ENCODE measurements at places on chromosomes 4 and X.

DNA sequence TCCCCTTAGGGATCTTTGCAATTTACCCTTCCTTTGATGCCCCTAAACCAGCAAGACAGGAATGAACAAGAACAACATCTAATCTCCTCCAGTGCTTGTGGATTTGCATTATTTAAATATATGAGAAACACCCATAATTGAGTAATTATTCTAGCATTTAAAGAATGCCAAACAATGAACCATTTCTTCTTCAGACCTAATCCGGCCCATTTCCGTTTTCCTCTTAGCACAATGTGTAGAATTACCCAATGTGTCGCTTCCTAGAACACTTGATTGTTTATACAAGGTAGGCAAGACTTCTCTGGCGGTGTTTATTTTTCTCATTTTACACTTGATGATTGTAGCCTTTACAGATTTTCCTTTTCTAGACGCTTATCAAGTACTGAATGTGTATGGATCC is 43.5 kb downstream of the CLDN34 start:
- no peak for DNase-seq

GRCh38 chr4:139763672-139764071 is 98.1 kb downstream of the MGST2 start:
- peak; percentile 73 for DNase-seq

- no peak for DNase-seq
Measured at GRCh38 chr4:166274136-166274761, 401.2 kb downstream of the TLL1 start.

DNA sequence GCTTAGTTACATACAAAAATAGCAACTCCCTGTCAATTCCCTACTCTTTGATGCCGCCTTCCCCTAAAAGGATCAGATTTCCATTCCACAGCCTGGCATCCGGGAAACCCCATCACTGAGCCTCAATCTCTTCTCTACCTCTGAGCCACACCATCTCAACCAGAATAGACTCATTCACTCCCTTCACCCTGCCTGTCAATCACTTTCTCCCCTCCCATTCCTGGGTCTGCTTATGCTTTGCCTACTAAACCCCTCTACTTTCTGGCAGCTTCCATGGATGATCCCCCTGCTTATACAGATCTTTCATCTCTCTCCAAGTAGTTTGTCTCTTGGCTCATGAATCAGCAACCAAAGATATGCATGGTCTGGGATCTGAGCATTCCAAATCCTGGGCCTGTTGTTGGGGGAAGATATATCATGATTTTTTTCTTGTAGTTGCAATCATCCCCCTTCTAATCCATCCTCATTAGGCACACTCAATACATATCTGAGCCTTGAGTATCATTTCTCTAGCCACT is 2.6 kb downstream of the AMER1 start:
- no peak for DNase-seq

- no peak for DNase-seq
Measured at GRCh38 chrX:56728752-56729151, 291 bp upstream of the NBDY start.

DNA sequence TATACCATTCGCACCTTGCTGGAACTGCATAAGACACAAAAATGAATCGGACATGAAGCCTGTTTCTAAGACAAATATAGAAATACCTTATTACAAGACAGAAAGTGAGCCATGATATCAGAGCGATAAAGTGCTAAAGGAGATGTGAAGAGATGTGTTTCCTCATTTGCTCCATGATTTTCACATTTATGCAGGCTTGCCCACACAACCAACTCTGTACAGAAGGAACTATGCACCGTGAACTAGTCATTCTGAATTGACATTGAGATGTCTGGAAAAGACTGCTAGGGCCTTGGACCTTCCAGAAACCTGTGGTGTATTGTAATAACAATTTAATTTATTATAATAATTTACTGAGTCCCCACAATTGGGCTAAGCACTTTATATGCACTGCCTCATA is 38.6 kb upstream of the TXK start:
- DNase-seq: no peak

DNA sequence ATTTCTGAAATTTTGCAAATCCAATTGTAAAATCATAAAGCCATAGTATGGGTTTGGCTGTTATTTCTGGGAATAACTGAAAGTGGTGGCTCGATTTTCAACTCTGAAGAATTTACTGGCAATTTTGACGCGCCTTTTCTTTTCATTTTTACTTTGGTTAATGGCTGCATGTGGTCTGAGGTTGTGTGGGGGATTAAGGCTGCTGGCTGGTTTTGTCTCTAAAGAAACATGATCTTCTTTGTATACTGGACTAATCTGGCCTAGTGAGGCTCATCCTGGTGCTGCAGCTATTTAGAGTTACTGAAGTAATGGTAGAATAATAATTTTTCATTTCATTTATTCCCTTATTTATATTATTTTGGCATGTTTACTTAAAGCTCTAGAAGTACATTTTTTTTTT is 164.0 kb downstream of the RNF150 start:
- no peak for DNase-seq

DNA sequence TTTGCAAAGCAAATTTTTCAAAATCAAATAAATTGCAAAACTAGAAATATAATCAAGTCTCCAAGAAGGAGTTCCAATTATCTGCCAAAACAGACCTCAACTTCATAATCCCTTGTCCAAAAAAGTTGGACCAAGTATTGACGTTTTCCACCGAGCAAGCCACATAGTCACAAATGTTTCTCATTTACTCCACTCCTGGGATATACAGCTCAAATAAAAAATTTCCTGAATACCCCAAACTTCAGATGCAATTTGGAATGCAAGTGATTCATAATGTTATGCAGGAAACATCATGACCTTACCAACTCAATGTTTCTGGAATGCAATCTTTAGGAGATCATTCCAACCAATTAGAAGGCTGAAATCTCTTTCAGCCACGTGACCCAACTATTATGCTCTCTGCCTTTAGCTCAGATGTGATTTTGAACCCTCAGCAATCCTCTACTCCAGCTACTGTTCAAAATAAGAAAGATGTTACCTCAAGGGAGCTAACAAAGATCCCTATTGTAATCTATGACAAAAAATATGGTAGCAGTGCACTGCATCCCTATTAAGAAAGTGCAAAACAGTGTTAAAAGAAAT is 72.4 kb downstream of the PRDM5 start:
- DNase-seq: no peak

DNA sequence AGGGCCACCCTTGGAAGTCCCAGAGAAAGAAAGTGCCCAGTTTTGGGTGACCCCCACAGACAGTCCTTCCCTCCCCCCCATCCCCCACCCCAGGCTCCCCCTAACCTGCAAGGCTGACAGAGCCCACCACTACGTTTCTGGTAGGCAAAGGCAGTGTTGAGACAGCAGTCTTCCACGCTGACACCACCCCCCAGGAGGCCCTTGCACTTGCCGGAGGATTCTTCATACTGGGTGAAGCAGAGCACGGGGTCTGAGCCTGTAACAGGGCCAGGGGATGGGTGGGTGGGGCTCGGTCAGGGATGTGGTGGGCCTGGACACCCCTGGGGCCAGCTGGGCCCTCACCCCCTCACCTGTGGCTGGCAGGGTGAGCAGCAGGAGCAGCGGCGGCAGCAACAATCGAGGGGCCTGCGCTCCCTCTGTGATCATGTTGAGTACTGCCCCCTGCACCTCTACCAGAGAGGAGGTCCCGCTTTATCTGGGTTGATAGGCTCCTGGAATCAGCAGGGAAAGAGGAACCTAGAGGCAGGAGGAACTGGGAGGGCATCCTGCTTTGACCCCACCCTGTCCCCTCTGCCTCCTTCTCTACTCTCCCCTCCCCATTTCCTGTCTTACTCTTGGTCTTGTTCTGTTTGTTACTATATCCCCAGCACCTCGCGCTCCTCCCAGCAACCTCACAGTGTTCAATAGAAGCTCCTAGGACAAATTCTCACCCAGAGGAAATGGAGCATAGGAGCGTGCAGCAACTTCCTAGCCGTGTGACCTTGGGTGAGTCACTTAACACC is at the start of gene CFP:
CFP (minus strand) TSS at position 512 of the 782 bp plus-strand sequence; CDS start at position 426, 86 bp downstream.
- no peak for DNase-seq

- DNase-seq: no peak
Measured at GRCh38 chr4:46185766-46186165, 61.9 kb upstream of the GABRG1 start.

DNA sequence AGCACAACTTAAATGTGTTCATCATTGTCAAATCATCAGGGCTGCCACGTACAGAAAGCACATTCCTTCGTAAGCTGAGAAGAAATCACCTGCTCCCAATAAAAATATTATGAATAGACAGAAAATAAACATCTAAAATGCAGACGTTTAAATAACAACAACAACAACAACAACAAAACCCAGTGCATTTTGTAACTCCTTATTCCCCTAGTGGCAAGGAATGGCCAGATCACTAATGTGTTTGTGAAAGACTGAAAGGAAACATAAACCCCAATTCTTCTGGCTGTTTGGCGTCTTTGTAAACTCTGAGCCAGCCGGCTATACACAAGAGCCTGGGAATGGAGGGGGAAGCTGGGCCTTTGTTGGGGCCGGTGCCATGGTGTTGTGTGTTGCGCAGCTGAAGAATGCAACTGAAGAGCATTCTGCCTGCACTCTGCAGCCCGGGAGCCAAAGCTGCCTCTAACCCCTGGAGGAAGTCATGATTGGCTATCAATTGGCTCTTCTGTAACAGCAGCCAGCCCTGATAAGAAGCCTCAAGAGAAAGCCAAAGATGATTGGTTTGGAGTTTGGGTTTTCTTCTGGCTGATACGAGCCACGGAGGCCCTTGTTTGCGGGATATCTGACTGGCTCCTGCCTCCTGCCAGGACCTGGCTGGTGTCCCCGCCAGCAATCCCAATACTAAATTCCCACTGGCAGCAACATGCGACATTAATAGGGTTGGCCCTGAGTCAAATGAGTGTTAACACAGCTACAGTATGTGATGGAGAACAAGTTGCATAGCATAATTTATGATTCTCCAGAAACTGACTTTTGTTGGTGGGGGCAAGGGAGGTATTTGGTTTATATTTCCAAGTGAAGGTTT is 89.7 kb upstream of the TFDP3 start:
- no peak for DNase-seq

DNA sequence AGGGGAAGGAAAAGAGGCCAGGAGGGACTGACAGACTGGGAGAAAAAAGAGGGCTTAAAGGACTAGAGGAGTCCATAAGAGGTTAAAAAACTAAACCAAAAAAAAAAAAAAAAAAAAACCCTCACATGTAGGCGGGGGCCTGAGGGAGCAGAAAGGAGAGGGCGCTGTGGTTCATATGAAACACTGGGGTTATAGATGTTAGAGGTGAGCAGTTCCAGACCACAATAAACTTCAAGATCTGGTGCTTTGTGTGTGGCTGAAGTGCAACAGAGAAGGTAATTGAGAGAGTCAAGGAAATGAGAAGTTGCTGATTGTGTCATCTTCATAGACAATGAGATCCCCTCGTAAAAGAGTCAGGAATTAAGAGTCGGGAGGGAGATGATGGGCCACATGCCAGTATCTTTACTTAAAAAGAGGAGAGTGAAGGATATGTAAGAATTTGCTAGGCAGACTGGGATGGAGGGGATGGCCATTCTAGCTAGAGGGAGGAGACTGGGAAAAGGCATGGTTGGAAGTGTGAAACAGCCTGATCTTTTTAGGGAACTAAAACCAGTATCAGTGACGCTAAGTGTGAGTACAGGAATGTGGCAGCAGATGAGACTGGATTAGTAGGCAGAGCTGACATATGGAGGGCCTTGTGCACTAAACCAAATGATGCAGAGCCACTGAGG is 18.4 kb upstream of the OGT start:
- DNase-seq: no peak

- DNase-seq: no peak
Measured at GRCh38 chr4:83618431-83618830, 82.5 kb downstream of the GPAT3 start.

DNA sequence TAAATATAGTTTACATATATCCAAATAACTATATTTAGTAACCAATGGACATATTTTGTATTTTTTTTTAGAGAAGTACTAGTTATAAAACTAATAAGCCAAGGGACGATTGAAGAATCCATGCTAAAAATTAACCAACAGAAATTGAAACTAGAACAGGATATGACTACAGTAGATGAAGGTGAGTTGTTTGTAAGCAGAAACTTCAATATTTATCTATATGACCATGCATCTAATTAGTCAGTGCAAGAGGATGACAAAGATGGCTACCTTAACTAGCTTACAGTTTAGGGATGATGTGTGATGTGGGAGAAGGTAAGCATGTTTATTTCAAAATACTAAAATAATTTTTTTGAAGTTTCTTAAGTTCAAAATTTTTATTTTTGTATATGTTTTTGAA is 57.7 kb downstream of the HPGDS start:
- no peak for DNase-seq

DNA sequence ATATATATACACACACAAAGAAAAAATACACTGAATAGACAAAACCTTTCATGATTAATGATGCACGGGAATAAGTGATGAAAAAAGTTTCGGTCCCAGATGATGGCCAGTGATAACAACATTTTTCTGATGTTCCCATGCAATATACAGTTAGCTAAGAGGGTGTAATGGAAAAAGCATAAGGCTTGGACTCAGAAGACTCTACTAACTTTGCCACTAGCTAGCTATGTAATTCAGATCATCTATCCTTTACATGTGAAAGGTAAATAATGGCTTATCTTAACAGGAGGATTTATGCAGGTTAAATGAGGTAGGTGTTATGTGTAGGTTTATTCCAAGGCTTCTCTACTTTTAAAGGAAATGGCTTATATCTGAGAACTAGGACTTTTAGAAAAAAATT is 4.3 kb downstream of the RPS3A start:
- DNase-seq: no peak

DNA sequence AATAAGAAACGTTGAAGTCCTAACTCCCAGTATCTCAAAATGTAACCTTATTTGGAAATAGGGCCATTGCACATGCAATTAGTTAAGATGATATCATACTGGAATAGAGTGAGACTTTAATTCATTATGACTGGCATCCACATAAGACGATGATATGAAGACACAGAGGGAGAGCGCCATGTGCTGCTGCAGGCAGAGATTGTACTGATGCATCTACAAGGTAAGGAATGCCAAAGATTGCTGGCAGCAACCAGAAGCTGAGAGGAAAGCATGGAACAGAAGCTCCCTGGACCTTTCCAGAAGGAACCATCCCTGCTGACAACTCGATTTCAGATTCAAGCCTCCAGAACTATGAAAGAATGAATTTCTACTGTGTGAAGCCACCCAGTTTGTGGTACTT is 697.0 kb upstream of the INTU start:
- no peak for DNase-seq

DNA sequence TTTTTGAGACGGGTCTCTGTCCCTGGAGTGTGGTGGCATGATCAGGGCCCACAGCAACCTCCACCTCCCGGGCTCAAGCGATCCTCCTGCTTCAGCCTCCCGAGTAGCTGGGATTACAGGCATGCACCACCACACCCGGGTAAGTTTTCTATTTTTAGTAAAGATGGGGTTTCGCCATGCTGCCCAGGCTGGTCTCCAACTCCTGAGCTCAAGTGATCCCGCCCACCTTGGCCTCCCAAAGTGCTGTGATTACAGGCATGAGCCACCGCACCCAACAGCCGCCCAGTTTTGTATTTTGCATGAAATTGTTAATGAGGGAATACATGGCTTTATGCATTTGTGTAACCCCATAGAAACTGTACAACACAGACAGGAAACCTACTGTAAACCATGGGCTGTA is 2.8 kb upstream of the ARHGAP4 start:
- no peak for DNase-seq

All from cerebellar cortex (tissue), 1 donor.